ENCODE measurements at places on chromosomes 12 and 14.

- DNase-seq: peak; percentile 85
Measured at GRCh38 chr14:102593061-102593824, 794 bp downstream of the RCOR1 start.

DNA sequence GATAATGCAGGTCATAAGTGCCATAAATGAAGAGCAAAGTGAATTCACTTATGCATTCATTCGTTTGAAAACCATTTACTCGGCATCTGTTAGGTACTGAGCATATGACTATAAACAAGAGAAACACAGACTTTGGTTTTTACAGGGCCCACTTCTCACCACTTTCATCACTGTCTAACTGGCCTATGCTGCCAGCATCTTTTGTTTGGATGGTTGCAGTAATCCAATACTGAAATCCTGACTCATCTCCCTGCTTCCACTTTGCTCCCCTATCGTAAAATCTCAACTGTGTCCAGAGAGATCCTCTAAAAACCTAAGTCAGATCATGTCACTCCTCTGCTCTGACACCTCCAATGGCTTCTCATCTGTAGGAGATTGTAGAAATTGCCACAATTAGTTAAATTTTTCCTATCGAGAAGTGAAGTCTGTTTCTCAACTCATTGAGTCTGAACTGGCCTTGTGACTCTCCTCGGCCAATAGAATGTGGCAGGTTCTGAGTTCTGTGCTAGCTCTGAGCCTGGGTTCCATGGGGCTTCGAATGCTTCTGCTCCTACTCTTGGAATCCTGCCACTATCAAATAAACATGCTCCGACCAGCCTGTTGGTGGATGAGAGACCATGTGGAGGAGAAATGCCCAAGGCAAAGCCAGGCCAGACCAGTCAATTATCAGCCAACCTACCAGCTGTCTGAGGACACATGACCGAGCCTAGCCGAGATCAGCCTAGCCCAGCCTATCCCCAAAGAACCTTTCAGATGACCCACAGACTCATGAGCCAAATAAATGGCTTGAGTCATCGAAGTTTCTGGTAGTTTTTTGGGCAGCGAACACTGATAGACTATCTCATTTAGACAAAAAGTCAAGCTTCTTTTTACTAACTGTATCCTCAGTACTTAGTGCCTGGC is 2.2 kb upstream of the BATF start:
- DNase-seq: no peak

- DNase-seq: no peak
Measured at GRCh38 chr14:50489851-50490250, 42.5 kb downstream of the MAP4K5 start.

DNA sequence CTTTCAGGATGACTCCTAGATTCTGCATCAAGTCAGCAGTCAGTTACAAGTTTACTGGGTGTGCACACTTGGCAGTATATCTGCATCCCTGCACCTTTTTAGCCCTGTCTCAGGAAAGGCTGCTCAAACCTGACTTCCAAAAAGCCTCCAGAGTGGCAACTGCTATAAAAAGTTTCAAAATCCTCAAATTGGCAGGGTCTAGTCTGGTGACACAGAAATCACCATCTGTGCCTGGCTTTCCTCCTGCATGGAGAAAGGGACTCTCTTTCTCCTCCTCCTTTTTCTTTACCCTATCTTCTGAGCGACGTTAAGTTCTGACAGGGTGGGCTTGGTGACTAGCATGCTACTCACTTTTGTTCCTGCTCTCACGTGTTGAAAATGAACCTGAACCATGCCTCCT is 679.5 kb downstream of the C12orf50 start:
- DNase-seq: no peak

GRCh38 chr14:103191844-103192243 is 68.6 kb downstream of the TNFAIP2 start:
- no peak for DNase-seq

- DNase-seq: peak; percentile 68
Measured at GRCh38 chr12:10673659-10674384, at the start of gene STYK1. STYK1 (minus strand) TSS chr12:10674052; CDS start chr12:10634618, 39,434 bp downstream.

GRCh38 chr14:100719976-100720520 is 6.6 kb upstream of the DLK1 start:
- no peak for DNase-seq

- DNase-seq: no peak
Measured at GRCh38 chr14:62629176-62629725, 416.0 kb downstream of the KCNH5 start.

GRCh38 chr14:100708425-100709288 is 18.0 kb upstream of the DLK1 start:
- DNase-seq: no peak

- DNase-seq: no peak
Measured at GRCh38 chr12:132402831-132403416, 73.5 kb upstream of the GALNT9 start.

DNA sequence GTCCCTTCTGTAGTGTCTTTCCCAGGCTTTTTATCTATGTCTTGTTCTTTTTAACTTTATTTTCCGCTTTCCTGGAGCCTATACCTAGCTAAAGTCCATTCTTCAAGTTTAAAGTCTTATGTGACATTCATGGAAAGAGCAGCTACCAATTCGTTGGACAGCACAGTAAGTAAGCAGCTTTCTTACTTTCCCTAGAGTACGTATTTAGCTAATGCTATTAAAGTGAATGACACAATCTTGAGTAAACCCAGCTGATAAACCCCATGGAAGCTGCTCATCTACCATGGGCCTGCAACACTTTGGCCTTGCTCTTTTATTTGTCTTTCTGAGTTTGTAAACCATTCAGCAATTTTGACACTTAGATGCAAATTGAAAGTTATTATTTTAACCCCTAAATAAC is 30.0 kb downstream of the ALX1 start:
- no peak for DNase-seq

DNA sequence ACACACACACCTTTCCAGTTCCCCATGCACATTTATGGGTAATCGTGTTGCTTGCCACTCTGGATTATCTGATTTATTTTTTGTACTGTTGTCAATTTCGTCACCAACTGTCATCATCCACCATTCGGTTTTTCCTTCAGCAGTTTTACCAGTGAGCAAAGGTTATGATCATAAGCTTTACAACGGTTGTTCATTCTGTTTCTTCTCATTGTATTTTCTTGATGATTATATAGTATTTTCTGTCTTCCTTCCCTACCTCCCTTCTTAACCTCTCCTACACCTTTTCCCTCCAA is 680 bp downstream of the NECAP1 start:
- no peak for DNase-seq

- DNase-seq: no peak
Measured at GRCh38 chr14:53542732-53543131, 389.6 kb upstream of the DDHD1 start.

- DNase-seq: no peak
Measured at GRCh38 chr12:96882862-96883261, 24.2 kb upstream of the NEDD1 start.

GRCh38 chr12:111412830-111413441 is 7.2 kb downstream of the SH2B3 start:
- DNase-seq: no peak

DNA sequence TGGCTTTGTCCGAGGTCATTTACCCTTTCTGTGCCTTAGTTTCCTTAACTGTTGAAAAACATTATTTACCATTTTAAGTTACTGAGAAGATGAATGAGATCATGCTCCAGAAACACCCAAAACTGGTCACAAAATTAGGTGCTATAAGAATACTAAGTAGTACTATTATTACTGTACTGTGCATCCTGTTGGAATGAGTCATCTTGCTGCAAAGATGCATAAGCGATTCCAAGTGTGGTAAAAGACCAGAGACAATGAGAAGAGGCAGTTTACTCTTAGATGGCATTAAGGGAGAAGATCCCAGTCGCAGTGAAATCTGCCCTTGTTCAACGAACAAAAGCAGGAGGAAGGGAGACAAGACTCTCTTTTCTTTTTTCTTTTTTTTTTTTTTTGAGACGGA is 4.2 kb upstream of the PLEKHA5 start:
- DNase-seq: no peak

GRCh38 chr12:68432622-68433021 is 100.5 kb upstream of the MDM1 start:
- DNase-seq: no peak

DNA sequence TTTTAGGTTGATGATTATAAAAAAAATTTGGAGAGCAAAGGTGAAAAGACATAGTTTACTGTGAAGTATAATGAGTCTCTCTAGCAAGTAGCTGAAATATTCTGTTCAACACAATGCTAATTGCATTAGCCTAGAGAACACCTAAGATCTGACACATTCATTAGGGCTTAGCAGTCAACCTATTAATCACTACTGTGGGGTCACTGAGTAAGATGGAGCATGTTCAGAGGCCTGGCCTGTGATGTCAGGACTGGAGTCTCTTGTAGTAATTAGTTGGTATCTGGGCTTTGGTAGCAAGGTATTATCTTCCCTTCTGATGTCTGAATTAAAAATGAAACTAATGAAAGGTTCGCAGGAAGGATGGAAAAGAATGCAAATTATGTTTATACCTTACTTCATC is 112.7 kb downstream of the SLC16A7 start:
- DNase-seq: no peak

DNA sequence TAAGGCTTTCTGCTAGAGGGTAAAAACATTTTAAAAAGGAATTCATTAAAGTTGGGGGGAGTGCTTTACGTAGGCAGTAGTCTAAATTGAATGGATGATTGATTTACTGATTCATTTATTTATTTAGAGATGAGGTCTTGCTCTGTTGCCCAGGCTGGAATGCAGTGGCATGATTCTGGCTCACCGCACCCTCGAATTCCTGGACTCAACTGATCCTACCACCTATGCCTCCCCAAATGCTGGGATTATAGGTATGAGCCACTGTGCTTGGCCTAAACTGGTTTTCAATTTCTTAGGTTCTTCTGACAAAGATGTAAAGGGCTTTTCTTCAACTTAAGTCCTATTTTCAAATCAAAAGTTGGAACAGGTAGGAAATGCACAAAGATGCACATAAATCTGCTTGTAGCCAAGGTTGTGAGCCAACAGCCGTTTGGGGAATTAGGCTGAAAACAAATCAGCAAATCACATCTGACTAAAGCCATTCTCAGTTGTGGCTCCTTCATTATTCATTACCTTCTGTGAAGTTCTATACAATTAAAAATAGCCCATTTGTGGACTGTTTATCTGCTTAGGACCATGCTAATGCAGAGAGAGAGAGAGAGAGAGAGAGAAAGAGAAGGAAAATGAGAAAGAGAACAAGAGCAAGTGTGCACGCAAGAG is 218.0 kb downstream of the PPM1H start:
- no peak for DNase-seq

- DNase-seq: no peak
Measured at GRCh38 chr12:120373683-120374082, 4.7 kb upstream of the MSI1 start.

GRCh38 chr12:15274561-15274967 is 47.7 kb upstream of the PTPRO start:
- no peak for DNase-seq

DNA sequence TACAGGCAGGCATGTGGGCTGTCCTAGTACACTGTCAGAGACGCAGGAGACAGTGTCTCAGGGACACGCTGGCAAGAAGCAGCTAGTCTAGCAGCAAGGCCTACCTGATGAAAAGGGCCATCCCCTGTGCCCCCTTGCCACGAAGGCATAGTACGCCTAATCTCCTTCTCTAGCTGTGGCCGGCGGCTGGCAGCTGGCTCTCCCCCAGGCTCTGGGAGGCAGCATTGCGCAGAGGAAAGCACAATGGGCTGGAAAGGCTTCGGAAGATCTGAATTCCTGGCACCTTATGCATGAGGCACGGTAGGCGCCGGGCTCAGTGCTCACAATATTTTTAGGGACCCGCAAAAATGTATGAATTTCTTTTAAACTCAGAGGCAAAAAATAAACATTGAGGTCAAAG is 16.0 kb upstream of the PLEKHH1 start:
- no peak for DNase-seq

DNA sequence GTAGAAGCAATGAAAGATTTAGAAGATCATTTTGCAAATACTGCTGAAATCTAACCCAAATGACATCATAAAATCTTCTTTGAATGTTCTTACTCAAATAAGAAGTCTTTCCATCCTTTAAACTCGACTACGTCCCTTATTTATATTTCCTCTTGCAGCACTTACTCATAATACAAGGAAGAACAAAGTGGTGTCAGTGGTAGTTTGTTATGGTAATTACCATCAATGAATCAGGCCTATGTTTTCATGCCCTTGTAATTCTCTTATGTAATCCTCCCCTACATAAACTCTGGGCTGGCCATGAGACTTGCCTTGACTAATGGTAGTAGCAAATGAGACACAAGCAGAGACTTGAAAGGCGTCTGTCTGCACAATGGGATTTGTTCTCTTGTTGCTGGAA is 17.0 kb downstream of the EEA1 start:
- DNase-seq: no peak

DNA sequence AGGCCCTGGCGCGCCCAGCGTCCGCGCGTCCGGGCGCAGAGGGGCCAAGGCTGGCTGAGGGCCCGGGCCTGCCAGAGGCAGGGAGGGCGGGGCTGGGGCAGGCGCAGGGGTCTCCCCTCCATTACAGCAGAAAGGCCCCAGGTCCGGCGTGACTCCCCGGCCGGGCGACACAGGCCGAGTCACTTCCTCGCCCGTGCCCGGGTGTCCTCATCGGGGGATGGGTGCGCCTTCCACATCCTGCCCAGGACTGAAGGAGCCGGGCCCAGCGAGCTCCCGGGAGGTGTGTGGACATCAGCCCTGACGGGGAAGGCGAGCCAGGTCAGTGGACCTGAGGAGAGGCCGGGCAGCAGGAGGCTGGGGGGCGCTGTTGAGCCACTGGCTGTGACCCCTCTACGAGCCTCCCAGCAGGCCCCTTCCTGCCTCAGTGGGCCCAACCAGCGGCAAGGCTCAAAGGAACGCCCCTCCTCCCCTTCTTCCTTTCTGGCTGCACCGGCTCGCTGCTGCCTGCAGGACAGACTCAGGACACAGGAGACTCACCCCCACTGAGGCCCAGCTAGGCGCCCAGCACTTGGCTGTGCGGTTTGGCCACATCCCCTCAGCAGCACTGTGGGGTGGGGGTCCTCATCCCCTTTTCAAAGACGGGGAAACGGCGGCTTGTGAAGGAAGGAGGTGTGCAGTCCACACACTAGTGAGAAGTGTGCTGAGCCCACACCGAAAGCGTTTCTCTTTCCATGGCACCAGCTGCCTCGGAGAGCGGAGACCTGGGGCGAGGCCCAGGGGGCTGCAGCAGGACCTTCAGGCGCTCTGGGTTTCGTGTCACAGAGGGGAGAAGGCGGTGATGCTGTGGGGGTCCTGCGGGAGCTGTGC is 606 bp downstream of the TNFAIP2 start:
- no peak for DNase-seq

DNA sequence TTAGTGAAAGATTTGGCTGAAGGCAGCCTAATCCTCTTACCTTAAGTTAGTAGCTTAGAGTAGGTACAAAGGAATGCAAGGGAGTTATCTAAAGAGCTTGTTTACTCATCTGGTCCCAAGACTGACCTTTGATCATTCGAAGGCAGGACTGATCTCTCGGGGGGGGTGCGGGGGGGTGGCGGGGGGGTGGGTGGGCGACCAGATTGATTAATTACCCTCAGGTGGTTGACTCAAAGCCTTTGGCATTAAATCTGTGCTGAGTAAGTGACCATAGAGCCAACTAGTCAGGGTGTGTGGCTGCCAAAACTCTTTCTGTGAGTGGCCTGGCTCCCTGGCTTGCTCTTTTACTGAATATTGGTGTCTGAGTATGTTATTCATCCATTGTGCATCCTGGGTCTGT is 731.9 kb upstream of the FBXO33 start:
- no peak for DNase-seq

Measured in CD4-positive, alpha-beta T cell (primary cell).